ENCODE measurements at places on chromosomes 2 and 18. TPM values are rescaled to one million over a fixed set of nuclear protein-coding genes. Genes with fewer than 3 reads are reported as not detected.

Gene CHRND
- not detected for total RNA-seq

Gene SH2D6
- not detected for total RNA-seq

- no peak for DNase-seq
Observed at GRCh38 chr2:12918138-12918834, 201.6 kb downstream of the TRIB2 start.

GRCh38 chr18:78913395-78913794 is 66.2 kb upstream of the SALL3 start:
- DNase-seq: no peak

GRCh38 chr2:30694286-30695055 is 112.8 kb downstream of the CAPN13 start:
- DNase-seq: no peak

DNA sequence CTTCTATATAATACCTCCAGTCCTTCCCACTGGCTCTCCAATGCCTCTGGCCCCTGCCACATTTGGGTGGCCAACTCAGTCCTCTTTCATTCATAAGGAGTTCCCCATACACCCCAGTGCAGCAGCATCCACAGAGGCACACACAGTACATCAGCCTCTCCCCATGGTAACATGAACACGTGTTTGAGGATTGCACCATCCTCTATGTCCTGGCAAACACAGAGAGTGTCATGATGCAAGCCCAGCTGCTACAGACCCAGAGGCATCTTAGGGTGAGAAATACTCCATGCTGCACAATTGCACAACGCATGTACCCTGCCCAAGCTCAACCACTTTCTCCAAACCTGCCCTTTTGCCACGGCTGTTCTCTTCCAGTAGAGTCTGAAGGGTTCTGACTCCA is 11.5 kb downstream of the IGFBP5 start:
- peak; percentile 54 for DNase-seq

Gene CCT4
- 86.1 TPM for total RNA-seq

Gene KCMF1
- 55.0 TPM for total RNA-seq

- no peak for DNase-seq
Observed at GRCh38 chr2:95669441-95669991, 77.7 kb downstream of the TRIM43 start.

Measured in omental fat pad (tissue), 4 donors.